ENCODE measurements at places on chromosomes 7 and 10.

GRCh38 chr7:80060218-80060806 is 74.3 kb upstream of the GNAI1 start:
- DNase-seq, result no peak

GRCh38 chr7:51121036-51121790 is 195.4 kb downstream of the COBL start:
- no peak for DNase-seq

DNA sequence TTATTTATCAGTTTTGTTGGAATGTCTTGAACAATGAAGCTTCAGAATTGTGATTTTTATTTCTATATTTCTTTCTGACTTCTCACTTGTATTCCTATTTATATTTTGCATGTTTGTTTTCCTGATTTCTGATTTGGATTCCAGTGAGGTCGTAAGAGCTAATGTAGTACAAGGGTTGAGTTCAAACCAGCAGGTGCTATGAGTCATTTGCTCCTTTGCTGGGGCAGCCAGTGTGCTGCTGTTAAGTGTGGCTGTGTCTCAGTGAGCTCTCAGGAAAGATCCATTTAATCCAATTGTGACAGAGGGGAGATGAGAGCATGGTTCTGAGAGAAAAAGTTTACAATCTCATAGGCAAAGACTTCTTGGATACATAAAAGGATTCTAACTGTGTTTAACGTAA is 48.6 kb downstream of the MCU start:
- no peak for DNase-seq

DNA sequence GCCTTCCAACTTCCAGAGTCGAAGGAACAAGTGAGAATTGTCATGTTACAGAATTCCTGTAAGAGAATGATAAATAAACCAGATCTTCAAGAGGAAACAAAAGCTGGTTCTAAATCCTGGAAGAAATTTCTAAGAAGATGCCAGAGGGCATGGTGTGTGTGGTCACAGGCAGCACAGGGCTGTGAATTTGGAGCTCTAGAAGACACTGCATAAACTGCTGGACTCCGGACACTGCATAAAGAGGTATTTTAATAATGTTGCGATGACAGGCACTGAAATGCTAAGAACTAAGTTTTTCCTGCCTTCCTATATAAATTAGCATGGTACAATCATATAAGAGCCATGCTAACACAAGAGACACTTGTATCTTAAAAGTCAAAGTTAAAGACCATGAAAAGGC is 86.0 kb downstream of the LARP4B start:
- no peak for DNase-seq

GRCh38 chr10:77653210-77653609 is 15.6 kb upstream of the KCNMA1 start:
- no peak for DNase-seq

GRCh38 chr10:70927189-70927943 is 39.0 kb upstream of the PCBD1 start:
- DNase-seq, result no peak

DNA sequence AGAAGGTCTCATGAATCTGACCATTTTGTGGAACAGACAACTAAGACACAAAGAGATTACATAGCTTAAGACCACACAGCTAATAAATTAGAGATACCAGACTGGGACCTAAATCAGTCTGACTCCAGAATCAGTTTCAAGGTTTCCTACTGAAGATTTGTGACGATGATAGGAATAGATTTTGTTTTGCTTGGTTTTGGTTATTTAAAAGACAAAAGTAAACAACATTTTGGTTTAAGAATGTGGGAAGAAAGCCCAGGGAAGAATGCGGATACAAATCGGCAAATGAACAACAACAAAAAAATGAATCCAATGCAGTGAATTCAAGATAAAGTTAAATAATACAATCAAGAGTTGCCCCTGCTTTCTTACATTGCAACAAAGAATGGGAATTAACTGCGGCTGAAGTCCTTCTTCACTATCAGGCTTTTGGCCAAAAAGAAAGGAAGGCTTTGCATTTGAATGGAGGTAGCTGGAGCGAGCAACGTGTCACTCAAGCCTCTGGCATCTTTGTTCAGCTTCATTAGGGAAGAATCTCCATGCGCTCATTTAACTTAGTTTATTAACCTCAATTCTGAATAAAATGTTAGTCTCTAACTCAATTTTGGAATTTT is 210.8 kb downstream of the ADAM12 start:
- no peak for DNase-seq

DNA sequence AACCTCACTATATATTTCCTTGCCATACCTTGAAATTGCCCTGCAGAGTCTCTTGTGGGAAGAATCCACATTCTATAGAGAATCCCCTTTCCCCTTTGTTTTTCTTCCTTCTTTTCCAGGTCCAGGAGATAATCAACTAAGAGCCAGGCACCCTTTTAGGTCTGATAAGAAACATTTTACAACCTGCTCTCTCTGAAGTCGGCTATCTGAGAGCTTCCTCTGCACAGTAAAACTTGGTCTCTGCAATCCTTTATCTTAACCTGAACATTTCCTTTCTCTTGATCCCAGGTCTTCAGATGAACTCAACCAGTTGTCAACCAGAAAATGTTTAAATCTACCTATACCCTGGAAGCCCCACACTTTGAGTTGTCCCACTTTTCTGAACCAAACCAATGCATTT is 19.5 kb upstream of the PTER start:
- DNase-seq, result no peak

DNA sequence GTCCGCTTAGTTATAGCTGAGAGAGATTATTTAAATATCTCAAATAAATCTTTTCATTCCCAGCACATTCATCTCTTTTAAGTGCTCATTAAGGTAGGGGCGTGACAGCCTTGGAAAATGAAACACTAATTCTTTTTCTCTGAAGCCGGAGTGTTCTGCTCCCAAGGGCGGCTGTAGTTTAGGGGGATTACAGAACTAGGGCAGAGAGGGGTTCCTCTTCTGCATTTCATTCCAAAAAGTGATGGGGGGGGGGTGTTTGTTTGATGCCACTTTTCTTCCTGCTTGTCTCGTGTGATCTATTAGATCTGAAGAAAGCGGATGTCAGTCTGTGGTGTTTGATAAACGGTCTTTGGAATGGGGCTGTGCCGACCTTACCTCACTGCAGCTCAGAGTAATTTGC is 506.5 kb upstream of the MGMT start:
- no peak for DNase-seq

DNA sequence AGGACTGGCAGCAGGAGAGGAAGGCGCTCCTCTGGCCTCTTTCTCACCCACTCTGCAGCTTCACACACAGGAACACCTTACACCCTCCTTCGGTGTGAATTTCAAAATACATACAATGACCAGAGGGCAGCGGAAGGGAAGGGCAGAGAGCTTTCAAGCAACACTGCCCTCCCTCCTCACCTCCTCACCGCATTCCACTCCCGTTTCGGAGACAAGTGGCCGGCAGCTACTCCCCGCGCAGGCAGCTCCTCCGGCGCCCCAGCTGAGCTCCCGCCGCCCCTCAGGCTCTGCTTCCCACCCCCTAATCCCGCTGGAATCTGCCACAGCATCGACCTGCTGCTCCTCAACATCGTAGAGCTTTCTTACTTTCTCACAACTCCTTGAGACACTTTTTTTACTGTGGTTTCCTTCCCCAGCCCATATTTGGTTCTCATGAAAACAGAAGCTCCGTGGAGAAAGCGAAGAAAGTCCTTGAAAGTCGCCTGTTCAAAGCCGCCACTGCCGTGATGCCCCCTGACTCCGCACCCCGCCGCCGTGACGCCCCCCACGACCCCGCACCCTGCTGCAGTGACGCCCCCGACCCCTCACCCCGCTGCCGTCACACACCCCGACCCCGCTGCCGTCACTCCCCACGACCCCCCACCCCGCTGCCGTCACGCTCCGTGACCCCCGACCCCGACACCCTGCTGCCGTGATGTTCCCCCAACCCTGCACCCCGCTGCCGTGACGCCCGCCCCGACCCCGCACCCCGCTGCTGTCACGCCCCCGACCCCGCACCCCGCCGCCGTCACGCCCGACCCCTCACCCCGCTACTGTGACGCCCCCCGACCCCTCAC is 14.6 kb upstream of the GPER1 start:
- DNase-seq, result no peak

GRCh38 chr7:39609935-39610263 is 13.5 kb upstream of the RALA start:
- no peak for DNase-seq

DNA sequence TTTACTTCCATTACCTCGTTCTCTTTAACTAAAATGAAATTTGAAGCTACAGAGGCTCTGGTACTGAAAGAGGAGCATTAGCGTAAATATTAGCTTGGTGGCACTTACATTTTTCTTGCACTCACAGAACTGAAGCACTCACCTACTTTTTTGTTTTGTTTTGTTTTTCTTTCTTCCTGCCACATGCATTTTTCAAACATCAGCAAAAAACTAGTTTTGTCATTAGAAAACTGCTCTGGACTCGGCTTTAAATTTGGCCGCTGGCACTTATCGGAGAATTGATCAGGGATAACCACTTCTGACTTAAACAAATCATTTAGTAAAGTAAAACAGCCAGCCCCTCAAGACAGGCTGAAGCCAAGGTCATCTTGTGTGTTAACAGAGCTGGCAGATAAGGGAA is 216.3 kb downstream of the SFMBT2 start:
- no peak for DNase-seq

- no peak for DNase-seq
These were observed 17.2 kb downstream of the MMS19 start for GRCh38 chr10:97481071-97481470.

DNA sequence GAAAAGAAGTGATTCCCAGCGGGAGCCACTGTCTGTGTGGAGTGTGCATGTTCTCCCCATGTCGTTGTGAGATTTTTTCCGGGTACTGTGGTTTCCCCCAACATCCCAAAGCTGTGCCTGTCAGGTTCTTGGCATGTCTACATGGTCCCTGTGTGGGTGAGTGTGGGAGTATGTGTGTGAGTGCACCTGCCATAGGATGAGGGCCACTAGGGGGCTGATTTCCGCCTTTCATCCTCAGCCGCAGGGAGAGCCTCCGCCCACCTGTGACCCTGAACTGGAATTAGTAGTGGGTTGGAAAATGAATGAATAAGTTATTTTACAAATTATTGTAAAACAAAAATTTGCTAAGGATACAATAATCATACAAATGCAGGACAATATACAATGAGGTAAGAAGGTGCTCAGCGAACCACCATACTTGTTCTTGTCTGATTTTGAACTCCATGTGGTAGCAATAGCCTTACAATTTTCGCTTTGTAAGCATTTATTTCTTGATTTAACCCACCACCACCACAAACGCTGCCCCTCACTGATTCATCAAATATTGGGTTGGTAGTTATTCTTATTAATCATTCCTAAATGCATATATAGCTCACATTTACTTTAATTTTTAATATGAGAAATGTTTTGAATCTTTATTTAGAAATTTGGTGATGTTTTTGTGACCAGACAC is 641.2 kb upstream of the VSTM2A start:
- no peak for DNase-seq

- DNase-seq, result no peak
These were observed 960.4 kb downstream of the PCDH15 start for GRCh38 chr10:53840653-53841052.

DNA sequence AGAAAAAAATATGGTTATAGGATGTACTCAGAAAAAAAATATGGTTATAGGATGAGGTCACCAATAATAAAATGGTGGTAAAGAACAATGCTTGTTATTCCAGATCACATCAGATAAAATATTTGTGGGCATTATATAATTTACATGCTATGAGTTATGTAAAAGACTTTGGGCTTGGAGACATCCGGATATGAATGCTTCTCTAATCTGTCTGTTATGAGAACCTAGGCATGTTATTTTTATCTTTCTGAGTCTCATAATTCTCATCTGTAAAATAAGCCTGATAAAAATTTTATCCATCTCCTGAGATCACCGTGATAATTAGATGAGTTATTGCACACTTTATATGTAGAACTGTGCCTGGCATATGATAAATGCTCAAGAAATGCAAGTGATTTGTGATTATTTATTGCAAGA is 37.8 kb downstream of the DKK1 start:
- no peak for DNase-seq

DNA sequence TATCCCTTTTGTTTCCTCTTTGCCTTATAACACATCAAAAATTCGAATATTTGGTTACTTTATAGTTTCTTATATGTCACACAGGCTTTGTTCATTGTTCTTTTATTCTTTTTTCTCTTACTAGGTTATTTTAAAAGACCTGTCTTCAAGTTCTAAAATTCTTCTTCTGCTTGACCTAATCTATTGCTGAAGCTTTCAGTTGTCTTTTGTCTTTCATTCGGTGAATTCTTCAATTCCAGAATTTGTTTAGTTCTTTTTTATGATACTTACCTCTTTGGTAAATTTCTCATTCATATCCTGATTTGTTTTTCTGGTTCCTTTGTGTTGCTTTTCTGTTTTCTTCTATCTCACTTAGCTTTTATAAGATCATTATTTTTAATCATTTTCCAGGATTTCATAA is 188.4 kb downstream of the ZEB1 start:
- no peak for DNase-seq

DNA sequence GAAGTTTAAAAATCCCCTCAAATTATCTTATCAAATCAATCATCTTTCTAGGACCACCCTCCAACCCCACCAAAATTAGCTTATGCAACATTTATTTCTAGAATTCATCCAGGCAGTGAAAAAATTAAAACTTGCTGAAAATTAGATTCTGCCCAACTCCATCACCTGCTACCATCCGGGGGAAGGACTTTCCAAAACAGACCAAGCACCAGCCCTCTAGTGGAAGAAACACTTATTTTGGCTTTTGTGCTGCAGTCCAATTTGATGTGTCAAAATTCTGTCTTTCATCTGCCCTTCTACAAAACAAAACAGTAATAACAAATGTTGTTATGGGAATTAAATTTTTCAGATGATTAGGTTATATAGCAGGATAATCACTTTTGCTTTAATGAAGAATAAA is 35.1 kb downstream of the GCC1 start:
- DNase-seq, result no peak

- no peak for DNase-seq
These were observed 167.1 kb downstream of the NEURL1 start for GRCh38 chr10:103660364-103661197.

DNA sequence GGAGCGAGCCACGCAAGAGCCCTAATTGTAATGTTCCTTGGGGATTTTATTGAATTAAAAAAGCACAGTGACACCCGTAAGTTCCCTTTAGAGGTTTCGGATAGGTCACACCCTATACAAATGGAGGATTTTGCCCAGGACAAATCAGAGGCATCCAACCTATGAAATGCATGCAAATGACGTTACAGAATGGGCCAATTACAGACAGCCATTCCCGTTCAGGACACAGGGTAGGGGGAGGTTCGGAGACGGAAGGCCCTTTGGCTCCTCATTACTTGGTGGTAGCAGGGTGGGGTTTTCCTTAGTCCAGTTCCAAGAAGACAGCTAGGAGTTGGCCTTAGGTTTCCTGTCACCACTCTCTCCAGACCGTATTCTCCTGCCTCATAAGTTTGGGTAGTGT is 754.1 kb downstream of the IPMK start:
- no peak for DNase-seq

DNA sequence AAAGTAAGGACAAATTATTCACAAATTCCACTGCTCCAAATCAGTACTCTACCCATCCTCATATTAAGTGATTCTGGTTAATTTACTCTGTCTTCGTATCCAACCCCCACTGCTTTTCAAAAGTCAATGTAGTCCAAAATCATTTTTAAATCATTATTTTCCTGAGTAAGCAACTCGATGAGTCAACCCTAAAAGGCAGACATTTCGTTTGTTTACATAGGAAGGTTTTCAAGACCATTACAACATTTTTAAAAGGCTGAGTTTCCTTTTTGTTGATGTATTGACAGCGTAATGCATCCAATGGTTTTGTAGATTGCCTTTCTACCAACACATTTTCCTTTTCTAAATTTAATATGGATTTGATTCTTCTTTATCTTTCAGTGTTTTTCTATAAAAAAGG is 523.0 kb upstream of the ANKRD30A start:
- no peak for DNase-seq

Measured in activated CD4-positive, CD25-positive, alpha-beta regulatory T cell (primary cell).